ENCODE measurements at places on chromosomes 4 and X. TPM values are rescaled to one million over a fixed set of nuclear protein-coding genes. Genes with fewer than 3 reads are reported as not detected.

The NRK gene
- not detected for total RNA-seq

The GAB1 gene
- total RNA-seq = 3.3 TPM

- DNase-seq = no peak
Observed at GRCh38 chr4:77697860-77698590, 92.4 kb downstream of the CXCL13 start.

DNA sequence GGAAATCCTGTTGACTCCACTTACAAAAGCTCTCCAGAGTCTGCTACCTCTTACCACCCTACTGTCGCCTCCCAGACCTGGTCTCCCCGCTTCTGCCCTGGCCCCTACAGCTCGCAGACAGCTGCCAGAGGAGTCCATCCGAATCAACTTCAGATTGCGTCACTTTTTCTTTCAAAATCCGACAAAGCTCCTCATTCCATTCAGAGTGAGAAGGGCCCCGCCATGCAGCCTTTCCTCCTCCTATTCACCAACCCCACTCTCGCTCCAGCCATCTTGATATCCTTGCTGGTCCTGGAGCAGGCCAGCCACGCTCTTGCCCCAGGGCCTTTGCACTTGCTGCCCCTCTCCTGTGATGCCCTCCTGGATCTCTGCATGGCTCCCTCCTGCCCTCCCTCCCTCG lies 5.2 kb upstream of the OPN1LW start:
- DNase-seq = no peak

DNA sequence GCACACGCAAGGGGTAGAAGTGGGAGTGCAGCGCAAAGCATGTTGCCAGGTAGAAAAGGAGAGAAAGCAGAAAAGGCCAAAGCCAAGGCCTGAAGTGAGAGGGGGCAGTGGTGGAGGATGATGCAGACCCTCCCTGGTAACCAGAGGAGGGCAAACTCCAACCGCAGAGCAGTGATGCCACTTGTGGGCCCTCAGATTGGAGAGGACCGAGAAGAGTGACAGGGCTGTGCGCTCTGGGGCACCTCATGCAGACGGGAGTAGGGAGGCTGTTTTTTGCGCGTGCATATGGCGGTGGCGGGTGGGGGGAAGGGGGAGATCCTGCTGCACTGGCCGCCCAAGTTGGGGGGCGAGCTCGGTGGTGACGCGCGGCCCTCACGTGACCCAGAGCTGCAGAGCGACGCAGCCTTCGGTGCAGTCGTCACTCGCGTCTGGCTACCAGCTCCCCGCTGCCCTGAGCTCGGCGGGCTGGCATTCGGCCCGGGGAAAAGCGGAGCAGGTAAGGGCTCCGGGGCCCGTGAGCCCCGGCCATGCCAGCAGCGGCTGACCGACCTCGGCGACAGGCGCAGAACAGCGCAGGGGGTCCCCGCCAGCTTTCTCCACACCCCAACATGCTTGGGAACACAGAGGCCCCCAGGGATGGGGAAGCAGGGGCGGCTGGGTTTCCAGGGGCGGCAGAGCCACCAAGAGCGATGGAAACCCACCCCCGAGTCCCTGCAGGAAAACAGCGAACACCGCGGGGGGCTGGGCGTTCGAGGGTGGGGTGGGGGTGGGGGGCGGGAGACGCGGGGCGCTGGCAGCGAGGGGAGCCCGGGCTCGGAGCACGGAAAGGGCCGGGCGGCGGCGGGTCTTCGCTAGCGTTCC lies at the start of gene BEX3:
BEX3 (plus strand) TSS at position 421 of the 861 bp plus-strand sequence. CDS start 984 bp downstream, outside the sequence.
- peak; percentile 51 for DNase-seq

GRCh38 chr4:7945709-7946380 lies 6.2 kb upstream of the AFAP1 start:
- DNase-seq = no peak

- DNase-seq = no peak
Observed at GRCh38 chrX:106791495-106791894, 11.0 kb upstream of the TBC1D8B start.

DNA sequence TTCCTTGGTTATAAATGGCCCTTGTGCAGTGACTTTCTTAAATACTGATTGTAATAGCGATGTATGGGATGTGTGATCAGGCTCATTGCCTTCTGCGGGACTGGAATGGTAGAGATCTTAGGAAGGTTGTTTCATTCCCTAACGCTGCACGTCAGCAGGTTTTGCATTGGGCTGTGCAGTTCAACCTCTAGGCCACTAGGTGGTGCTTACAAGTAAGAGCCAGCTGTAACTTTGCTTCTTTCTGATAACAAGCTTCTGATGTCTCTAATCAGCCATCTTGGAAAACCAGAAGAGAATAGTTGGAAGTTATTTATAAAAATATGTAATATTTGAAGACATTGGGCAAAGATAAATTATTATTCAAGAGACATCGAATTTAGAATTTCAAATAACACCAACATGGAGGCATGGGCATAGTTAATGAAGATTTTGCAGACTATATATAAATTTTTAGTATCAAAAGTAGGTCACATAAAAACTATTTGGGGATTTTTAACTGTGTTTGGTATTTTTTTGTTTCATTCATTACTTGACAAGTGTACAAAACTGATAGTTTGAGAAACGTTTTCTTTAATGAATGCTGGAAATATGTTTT lies 339.7 kb upstream of the PCDH7 start:
- DNase-seq = no peak

Measured in naive thymus-derived CD4-positive, alpha-beta T cell (primary cell).